H7 (cell line): ENCODE measurements at places on chromosomes 7 and 10.

DNA sequence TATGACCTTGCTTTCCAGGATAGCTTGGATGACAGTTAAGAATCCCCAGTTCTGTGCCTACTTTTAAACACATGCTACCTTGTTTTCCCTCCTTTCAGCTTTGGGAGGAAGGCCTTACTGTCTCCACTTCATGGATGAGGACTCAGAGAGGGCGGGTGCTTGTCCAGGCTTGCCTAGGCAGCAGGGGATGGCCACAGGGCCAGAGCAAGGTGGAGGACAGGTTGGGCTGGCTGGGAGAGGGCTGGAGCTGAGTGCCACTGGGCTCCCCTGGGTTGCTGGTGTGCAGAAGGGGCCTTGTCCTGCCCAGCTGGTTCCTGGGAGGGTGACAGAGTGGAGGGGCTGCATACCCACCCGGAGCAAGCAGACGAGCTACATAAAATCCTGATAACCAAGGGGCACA is 117.8 kb downstream of the GRK5 start:
- no peak for DNase-seq

DNA sequence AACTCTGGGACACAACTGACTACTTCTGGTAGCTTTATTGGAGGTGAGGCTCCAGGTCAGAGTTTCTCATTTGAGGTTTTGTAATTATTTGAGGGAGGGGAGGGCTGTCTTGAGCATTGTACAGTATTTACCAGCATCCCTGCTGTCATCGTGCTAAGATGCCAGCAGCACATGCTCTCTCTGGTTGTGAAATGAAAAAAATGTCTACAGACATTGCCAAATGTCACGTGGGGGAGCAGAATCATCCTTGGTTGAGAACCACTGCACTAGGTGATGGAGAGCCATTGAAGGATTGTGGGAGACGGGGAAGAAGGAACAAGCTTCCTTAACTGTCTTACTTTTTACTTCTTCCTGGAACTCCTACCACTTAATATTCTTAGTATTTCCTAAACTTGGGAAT is 5.0 kb downstream of the SEPTIN7 start:
- DNase-seq = no peak

GRCh38 chr7:152176797-152177196 is 151.3 kb downstream of the GALNT11 start:
- DNase-seq = no peak

- no peak for DNase-seq
Observed at GRCh38 chr7:44318332-44318731, 7.1 kb downstream of the CAMK2B start.

- DNase-seq = no peak
Observed at GRCh38 chr7:142348100-142348499, 90.2 kb upstream of the PRSS58 start.

- DNase-seq = no peak
Observed at GRCh38 chr7:91288208-91288824, 24.1 kb downstream of the FZD1 start.

DNA sequence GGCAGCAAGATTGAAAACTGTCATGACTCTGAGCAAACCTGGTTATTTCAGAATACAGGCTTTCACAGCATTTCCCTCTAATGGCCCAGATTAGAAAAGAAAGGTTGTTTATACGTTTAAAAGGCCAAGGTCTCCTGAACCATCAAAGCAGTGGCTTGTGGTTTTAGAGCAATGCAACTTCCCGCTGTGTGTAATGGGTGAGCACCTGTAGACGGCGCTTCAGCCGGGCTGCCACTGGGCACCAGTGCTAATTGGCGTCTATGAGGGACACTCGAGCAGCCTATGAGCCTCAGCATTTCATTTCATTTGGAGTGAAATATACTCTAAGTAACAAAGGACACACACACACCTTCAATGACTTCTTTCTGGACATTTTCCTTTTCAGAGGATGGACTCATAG is 671.0 kb upstream of the FZD8 start:
- DNase-seq = no peak

DNA sequence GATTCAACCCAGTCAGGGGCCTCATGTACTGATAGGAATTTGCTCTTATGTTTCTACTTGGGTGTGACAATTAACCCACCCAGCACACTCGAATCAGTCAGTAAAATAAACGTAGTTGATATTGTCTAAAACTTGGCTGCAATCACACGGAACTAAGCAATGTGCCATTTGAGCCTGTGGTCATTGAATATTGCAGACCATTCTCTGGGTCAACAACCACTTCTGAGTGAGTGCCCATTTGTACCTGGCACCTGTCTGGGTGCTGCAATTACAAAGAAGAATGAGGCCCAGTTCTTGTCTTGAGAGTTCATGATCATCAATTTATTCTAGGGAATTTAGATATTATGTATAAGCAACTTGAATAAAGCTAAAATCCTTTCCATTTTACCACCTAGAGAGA is 29.8 kb downstream of the NPY start:
- no peak for DNase-seq

DNA sequence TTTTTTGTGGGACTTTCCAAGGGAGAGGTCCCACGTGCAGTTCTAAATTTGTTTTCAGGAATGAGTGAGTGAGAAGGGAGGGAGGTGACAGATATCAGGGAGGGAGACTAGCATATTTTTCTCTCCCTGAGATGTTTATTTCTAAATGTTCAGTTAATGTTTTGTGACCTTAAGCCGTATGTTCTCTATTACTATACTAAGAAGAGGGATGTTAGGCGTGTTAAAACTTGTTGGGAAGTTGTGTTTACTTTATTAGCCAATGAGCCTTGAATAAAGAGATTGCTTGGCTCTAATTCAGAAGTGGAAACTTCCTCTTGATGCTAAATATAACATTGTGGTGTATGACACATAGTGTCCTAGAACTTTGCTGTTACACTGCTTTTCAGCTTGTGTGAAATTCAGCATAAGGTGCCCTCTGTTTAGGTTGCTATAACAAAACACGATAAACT is 37.3 kb downstream of the DNAH11 start:
- DNase-seq = no peak

DNA sequence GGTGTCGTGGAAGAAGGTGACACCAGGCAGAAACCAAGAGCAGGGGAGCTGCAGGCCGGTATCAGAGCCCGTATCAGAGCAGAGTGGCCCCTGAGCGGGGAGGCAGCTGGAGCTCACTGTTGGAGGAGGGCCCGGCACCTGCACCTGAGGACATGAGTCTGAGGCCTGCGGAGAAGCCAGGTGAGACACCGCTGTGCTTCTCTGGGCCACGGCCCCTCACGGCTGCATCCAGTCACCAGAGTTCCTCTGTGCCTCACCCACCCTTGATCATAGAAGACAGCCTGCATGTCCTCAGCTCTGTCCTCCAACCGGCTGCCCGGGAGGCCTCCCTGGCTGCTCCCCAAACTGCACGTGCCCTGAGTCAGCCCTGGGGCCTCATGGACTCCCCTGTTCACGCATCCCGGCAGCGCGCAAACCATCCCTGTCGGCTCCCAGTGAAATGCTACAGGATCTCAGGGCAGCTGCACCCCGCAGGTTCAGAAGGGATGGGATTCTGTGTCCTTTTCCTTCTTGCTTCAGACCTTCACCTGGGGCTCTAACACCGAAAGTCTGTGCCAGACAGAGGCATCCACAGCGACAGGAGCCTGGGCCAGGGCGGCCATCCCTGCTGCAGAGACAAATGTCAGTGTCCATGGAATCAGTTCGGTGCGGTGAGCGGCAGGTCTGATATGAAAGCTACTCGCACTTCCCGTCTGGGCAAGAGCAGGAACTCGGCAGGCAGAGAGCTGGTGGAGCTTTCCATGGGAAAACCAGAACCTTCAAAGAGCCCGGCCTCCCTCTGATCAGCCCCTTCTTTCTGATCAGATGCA is 111.9 kb upstream of the FAM20C start:
- peak; percentile 46 for DNase-seq

GRCh38 chr10:97332591-97333350 is 1.8 kb downstream of the FRAT2 start:
- peak; percentile 72 for DNase-seq

DNA sequence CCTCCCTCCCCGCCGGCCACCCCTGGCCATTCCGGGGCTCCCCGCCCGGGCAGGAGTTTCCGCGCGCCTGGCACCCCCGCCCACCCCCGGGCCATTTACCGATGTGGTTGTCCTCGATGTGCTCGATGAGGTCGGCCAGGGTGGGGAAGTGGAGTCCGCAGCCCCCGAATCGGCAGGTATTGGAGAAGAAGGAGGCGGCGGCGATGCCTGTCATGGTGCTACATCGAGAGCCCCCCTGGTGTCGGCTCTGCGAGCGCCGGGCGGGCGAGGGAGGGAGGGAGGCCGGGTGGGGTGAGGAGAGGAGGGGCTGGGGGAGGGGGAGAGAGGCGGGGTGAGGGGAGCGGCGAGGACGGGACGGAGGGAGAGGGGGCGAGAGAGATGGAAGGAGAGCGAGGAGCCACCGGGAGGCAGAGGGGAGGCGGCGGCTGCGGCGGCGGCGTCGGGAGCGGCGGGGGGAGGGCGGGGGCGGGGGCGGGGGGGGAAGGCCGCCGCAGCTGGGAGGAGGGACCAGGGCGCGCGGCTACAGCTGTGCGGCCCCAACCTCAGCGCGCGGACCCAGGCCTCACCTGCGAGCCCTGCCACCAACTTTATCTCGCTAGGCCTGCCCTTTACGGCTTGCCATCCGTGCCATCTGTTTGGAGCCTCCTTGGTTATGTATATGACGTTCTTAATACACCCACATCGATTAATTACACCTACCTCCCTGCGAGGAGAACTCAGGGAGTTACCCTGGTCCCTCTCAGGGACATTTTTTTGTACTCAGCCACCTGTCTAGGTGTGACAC is at the start of gene JAZF1:
TSS of gene JAZF1 (minus strand) at position 432 of the 784 bp plus-strand sequence.
- peak; percentile 95 for DNase-seq

DNA sequence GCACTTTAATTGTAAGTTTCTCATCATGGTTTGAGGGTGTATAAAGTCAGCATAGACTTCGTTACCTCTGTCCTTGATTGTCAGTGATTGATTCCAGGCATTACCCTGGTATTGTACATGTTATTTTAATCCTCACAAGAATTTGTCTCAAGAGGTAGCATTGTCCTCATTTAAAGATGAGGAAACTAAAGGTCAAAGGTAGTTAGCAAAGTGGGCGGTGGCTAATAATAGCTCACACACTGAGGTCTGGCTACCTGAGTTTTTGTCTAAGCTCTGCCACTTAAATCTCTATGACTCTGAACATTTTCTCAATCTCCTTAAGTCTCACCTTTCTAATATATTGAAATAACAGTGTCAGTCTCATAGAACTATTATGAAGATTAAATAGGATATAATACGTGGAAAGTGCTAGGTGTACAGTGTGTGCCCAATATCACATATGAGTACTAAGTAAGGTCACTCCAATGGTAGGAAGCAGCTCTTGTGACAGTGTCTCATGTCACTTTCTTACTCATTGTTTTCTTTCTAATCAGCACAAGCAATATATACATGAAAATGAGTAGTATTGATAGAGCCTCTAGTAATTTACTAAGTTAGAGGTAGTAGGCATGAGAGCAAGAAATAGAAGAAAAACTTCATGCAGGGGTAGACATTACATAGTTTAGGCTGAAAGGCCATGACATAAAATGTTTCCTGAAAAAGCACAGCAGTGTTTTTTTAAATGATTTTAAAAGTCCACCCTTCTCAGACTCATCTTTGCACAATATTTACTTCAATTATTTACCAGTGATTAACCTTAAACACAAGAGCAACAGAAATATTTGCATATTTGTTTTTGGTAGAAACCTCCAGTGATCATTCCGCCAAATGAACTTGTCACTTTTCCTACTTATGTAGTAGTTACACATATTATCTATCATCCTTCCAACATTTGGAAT is 21.0 kb downstream of the AHR start:
- no peak for DNase-seq

DNA sequence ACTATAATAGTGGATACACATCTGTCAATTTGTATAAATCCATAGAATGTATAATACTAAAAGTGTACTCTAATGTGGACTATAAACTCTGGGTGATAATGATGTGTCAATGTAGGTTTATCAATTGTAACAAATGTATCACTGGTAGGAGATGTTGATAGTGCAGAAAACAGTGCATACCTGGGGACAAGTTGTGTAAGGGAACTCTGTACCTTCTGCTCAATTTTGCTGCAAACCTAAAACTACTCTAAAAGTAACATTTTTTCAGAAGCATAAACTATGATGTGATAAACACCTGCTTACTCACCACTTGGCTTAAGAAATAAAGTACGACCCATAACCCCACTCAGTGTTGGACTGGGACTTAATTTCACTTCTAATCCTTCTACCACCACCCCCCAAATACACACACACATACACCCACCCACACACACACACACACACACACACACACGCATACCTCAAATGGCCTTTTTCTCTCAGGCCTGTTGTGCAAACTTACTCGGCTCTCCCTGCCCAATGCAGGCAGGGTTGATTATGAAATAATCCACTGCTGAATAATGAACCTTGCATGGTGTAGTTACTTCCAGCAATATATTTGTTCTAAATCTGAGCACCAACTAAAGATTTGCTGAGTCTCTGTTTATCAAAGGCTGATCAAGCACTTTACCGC is 154.1 kb upstream of the KMT2E start:
- DNase-seq = no peak

DNA sequence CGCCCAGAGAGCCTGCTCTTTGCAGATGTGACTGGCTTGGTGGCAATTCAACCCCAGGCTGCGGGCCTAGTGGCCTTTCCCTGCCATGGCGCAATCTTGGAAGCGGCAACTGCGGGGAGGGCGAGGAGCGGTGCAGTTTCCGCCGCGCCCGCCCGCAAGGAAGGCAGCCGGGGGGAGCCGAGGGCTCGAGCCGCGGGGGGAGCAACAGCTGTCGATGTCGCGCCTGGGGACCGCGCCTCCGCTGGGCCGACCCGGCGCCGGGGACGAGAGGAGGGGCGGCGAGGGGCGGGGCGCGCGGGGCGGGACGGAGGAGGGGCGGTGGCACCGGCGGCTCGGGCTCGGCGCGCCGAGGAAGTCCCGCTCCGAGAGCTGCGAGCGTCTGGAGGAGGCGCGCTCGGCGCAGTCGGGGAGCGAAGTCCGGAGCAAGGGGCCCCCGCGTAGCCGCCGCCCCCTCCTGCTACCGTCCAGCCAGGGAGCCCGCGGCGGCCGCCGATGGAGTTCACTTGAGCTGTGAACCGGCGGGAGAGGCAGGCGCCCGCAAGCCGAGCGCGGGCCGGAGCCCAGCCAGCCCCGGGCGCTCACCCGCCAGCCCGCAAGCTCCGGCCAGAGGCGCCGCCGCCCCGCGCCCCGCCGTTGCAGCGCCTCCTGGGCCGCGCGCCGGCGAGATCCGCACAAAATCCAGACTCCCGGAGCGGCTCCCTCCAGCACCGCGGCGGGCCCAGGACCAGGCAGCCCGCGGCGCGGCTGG is 438.1 kb upstream of the GALNT17 start:
- peak; percentile 96 for DNase-seq

GRCh38 chr7:7099584-7100014 is 82.7 kb upstream of the C1GALT1 start:
- DNase-seq = peak; percentile 71

GRCh38 chr7:113087071-113087998 is 708 bp upstream of the GPR85 start:
- DNase-seq = peak; percentile 60

DNA sequence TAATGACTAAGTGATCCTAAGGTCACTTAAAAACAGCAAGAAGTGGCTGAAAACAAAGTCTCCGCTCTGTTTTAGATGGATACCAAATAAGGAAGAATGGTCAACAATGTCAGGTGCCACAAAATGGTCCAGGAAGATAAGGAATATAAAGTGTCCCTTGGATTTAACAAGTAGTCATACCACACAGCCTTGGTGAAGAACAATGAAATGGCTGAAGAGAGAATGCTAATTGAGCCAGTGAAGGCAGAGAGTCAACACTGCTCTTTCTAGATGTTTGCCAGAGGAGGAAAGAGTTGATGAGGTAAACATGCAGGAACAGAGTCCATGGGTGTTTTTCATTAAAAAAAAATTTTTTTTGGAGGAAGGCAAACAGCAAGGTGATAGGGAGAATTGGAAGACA is 2.1 kb upstream of the CASD1 start:
- DNase-seq = no peak
